ENCODE measurements at places on chromosomes 6 and 20. TPM values are rescaled to one million over a fixed set of nuclear protein-coding genes. Genes with fewer than 3 reads are reported as not detected.

- DNase-seq: no peak
Measured at GRCh38 chr20:38250609-38251008, 9.9 kb downstream of the KIAA1755 start.

Gene OPN5
- not detected for total RNA-seq

Gene TAGAP
- total RNA-seq: 1.8 TPM

DNA sequence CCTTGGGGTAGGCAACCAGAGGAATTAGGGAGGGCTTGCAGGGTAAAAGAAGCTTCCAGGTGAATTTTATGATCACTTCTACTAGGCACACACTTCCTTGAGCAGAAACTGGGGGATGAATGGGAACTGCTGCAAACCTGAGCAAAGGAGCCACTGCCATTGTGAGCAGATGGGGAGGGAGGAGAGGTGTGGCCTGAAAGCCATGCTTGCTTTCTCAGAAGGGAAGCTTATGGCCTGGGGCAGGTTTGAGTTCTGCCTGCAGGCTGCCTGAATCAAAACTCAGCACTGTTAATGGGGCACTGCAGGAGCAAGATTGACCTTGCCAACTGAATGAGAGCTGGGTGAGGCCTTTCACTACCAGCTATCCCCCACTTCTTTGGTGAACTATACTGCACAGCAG lies 328.1 kb downstream of the NKAIN2 start:
- DNase-seq: no peak

GRCh38 chr20:51385646-51386530 lies 156.6 kb downstream of the NFATC2 start:
- no peak for DNase-seq

- DNase-seq: no peak
Measured at GRCh38 chr20:42587427-42587826, 602.3 kb downstream of the PTPRT start.

Gene GATA5
- total RNA-seq: 2.3 TPM

DNA sequence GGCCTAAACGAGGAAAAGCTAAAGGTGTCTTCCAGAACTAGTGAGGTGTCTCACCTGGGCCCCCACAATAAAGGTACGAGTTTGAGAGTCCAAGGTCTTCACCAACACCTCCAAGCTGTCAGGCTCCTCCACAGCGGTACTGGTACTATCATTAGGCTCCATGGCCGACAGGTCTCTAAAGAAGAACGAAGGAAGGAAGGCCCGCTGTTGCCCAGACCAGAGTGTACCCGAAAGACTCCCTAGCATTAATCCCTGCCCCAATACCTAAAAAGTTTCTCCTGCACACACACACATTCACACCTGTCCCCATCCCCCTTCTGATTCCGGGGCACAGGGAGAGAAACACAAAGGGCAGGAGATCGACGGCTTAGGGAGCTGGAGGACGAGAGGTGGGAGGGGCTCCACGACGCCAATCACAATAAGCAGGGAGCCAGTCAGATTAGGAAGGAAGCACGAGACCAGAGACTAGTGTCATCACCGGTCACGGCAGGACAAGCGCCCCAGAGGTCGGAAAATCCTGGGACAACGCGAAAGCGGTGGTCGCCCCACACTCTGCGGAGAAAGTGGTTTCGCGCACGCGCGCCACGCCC lies 764 bp downstream of the BAG6 start:
- DNase-seq: no peak

DNA sequence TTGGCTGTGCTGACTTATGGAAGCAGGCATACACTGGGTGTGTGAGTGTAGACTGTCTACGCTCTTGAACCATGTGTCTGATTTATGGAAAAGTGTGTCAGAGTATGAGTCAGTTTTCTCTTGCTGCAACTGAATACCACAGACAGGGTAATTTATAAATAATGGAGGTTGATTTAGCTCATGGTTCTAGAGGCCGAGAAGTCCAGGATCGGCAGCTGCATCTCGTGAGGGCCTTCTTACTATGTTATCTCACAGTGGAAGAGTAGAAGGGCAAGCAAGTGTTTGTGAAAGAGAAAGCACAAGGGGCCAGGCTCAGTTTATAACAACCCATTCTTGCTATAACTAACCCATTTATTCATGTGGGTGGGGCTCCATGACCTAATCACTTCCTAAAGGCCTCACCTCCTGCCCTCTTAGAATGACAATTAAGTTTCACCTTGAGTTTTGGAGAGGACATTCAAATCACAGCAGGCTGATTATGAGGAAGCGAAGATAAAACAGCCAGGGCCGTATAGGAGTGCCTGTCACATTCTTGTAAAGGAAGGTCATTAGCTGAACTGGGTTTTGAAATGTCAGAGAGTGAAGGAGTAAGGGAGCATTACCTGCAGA lies 6.7 kb downstream of the GPR31 start:
- DNase-seq: no peak

DNA sequence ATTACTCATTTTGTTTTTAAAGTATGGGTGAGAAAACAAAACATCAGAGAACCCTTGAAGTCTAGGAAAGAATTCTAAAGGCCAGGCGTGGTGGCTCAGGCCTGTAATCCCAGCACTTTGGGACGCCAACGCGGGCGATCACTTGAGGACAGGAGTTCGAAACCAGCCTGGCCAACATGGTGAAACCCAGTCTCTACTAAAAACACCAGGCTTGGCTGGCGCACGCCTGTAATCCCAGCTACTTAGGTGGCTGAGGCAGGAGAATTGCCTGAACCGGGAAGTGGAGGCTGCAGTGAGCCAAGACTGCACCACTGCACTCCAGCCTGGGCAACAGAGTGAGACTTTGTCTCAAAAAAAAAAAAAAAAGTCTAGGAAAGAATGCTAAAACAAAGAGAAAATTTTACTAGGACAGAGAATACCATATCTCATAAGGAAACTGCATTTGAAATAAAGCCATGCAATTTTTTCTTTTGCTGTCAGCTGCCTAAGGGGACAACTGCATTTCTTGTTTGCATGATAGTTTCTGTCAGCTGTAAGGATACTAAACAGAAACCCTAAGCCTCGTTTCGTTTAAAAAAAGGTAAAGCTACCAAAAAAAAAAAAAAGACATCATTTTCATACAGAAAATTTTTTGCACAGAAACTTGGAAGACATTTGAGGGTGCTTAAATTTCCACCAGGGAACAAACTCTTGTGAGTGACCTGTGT lies 32.1 kb downstream of the SMLR1 start:
- DNase-seq: no peak

DNA sequence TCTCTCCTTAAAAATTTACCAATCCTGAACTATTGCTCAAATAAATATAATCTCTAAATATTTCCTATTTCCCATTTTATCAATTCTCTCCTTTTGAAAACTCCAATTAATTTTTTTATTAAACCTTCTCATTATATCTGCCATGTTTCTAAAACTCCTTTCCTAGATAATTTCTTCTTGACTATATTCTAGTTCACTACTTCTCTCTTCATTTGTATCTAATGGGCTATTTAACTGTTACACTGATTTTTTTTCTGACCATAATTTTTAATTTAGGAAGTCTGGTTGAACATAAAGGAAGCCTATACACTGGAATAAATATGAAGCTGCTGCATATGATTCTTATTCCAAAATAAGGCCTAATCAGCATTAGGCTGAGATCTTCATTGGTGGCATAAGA lies 96.3 kb upstream of the PLN start:
- no peak for DNase-seq

DNA sequence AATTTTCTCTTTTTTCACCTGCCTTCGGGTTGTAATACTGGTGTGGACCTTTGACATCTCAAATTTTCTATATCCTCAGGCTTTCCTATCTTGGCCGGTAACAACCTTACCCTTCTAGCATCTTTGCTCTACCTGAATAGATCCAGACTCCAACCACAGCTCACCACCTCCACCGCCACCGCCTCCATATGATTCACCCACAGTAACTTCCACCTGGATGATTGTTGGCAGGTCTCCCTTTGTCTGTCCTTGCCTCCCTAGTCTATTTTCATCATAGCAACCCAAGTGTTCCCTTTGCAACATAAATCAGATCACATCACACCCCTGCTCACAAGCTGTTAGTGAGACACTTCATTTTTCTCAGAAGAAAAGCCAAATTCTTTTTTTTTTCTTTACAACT lies 525.8 kb upstream of the POU3F2 start:
- no peak for DNase-seq

Gene SLC16A10
- 11.3 TPM for total RNA-seq

DNA sequence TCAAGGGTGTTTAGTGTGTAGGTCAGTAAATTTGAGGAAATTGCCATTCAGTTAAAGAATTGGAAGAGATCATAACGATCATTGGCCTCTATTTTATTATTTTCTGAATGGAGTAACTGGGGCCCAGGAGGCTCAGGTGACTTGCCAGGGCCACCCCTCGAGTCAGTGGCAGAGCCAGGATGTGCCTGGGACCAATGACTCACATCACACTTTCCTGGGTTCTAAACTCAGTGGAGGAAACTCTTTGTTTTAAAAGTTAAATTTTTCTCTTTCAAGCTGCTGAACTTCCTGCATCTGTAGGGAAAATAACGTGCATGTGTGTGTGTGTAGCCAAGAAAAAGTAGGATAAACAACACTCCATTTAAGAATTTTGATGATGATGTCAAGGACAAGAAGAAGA lies 135.5 kb downstream of the MYLK4 start:
- DNase-seq: no peak

- DNase-seq: peak; percentile 32
Measured at GRCh38 chr20:3788685-3789155, 2.2 kb upstream of the CENPB start.

Gene RAD21L1
- not detected for total RNA-seq

GRCh38 chr20:51628533-51629398 lies 86.2 kb upstream of the NFATC2 start:
- no peak for DNase-seq

Gene DEFB129
- total RNA-seq: not detected
